ENCODE measurements at places on chromosomes 4 and X.

- H3K36me3 ChIP-seq: no peaks in the 10 kb centered on the region
- no peak overlapping the region for H3K4me3 ChIP-seq
- no peak overlapping the region for H3K27ac ChIP-seq
- no peaks in the 10 kb centered on the region for H3K4me1 ChIP-seq
Measured at GRCh38 chr4:17491196-17491595, 20.7 kb downstream of the QDPR start.

DNA sequence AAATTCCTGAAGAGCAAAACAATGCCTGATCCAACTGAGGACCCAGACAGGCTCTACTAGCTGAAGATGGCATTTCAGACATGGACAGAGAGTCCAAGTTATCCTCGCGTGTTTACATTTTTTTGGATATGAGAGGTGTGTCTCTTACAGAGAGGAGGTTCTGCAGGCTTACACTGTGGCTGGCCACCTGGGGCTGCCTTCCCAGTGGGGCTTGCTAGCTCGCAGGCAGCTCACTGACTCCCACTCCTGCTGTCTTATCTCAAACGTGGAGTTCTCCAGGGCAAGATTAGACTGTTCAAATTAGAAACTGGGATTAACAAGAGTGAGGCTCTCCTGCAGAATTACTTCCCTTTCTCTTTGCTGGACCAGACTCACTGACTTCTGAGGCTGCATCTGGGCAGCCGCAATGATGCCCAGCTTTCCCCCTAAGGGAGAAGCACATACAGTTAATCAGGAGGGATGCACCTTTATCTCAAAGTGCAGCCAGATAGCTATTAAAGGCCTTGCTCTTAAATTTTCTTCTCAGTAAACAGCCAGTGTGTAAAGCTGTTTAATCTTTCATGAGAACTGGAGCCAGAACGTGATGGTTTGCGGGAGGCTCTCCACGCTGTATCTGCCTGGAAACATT is 123.0 kb downstream of the ENPP6 start:
- H3K4me3 ChIP-seq: no peak overlapping the region
- no peaks in the 10 kb centered on the region for H3K36me3 ChIP-seq
- DNase-seq: no peak
- H3K27ac ChIP-seq: no peak overlapping the region

DNA sequence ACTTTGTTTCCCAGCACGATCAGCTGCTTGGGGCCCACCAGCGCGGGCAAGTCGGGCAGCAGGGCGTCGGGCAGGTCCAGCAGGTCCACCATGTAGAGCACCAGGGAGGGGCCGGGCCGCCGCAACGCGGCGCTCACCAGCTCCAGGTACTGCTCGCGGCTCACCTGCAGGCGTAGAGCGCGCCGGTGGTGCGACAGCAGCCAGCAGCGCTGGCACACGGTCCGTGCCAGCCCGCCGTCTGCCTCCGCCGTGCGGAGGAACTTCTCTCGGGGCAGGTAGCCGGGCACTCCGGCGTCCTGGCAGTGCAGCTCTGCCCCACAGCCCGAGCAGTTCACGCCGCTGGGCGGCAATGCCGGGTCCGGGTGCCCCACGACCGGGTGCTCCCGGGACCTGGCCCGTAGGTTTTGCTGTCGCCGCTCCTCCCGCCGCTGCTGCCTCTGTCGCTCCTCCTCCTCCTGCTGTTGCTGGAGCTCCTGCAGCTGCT is 527 bp downstream of the NOA1 start:
- no peaks in the 10 kb centered on the region for H3K27me3 ChIP-seq
- H3K36me3 ChIP-seq: peaks cover 14% of the 10 kb centered on the region
- H3K4me3 ChIP-seq: peak overlapping the region; percentile 74
- H3K27ac ChIP-seq: peak overlapping the region; percentile 84
- no peak for DNase-seq

DNA sequence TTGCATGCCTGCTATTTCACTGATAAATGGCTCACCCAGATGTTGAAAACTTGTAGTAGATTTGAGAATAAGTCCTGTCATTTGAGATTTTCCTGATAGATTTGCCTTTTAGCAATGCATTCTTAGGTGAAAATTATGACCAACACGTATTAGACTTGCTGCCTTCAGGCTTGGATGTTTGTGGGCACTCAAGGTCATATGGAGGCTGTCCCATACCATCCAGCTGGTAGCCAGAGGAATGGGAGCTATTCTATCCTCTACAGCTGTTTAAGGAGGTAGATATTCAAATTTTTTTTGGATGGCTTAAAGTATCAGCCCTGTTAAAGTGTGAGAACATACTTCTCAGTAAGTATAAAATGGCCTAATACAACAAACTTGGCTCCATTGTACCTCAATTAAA is 34.7 kb downstream of the RTL3 start:
- H3K36me3 ChIP-seq: no peaks in the 10 kb centered on the region
- no peaks in the 10 kb centered on the region for H3K27me3 ChIP-seq
- H3K27ac ChIP-seq: no peak overlapping the region

GRCh38 chr4:26380740-26381139 is 59.9 kb downstream of the RBPJ start:
- no peak for DNase-seq
- H3K36me3 ChIP-seq: no peaks in the 10 kb centered on the region
- H3K4me1 ChIP-seq: no peaks in the 10 kb centered on the region
- H3K27me3 ChIP-seq: no peaks in the 10 kb centered on the region
- H3K27ac ChIP-seq: no peak overlapping the region

GRCh38 chr4:184644553-184645307 is 4.5 kb downstream of the CASP3 start:
- no peak overlapping the region for H3K4me3 ChIP-seq
- peaks cover 14% of the 10 kb centered on the region for H3K4me1 ChIP-seq
- H3K27ac ChIP-seq: no peak overlapping the region
- no peaks in the 10 kb centered on the region for H3K27me3 ChIP-seq
- DNase-seq: no peak

- no peaks in the 10 kb centered on the region for H3K27me3 ChIP-seq
- H3K4me3 ChIP-seq: no peak overlapping the region
- DNase-seq: no peak
- H3K36me3 ChIP-seq: no peaks in the 10 kb centered on the region
- H3K27ac ChIP-seq: no peak overlapping the region
- no peaks in the 10 kb centered on the region for H3K4me1 ChIP-seq
Measured at GRCh38 chrX:115345615-115346014, 56.1 kb downstream of the LUZP4 start.

DNA sequence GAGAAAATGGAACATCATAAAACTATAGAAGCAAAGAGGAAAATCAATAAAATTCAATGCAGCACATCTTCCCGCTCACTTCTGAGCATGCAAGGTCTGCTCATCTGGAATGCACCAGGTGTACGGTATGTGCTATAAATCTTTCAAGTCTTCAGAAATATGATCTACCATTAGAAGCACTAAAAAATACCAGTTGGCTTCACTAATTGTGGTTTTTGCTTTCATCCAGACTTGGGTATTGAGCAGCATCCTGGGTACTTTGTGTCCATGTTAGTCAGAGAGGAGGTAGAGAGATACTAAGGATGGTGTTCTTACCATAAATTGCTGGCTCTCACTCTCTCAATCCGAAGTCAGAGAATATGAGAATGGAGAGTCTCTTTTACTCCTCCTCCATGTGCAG is 477.1 kb downstream of the PPARGC1A start:
- no peak overlapping the region for H3K27ac ChIP-seq
- no peak for DNase-seq
- H3K27me3 ChIP-seq: no peaks in the 10 kb centered on the region
- H3K36me3 ChIP-seq: no peaks in the 10 kb centered on the region
- no peaks in the 10 kb centered on the region for H3K4me1 ChIP-seq

DNA sequence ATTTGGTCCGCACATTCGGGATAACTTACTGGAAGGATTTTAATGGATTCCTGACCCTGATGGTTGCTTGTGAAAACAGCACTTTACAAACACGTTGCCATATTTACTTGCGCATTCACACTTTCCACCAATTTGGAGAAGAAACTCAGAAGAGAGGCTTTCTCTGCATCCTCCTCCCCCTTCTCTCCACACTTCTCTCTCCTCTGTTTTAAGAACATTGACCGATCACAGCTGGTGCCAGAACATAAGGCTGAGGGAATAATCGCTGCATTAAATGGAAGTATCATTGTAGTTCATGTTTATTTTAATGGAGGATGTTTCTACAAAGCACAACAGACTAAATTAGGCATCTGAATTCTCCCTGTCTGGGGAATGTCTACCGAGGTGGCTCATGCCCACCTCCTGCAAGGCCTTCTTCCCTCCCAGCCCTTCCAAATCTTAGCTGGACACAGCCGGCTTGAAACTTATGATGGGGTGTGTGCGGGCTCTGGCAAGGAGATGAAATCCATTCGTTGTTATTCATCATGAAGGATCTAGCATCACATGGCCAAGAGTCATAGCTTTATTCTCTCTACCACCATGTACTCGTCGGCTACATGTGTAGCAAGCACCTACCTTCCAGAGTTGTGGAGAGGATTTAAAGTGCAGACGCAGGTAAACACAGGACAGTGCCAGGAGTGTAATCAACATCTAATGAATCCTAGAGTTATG is 204.1 kb downstream of the LDB2 start:
- H3K4me1 ChIP-seq: no peaks in the 10 kb centered on the region
- H3K4me3 ChIP-seq: no peak overlapping the region
- no peak overlapping the region for H3K27ac ChIP-seq
- H3K27me3 ChIP-seq: no peaks in the 10 kb centered on the region
- DNase-seq: no peak
- no peaks in the 10 kb centered on the region for H3K36me3 ChIP-seq

- DNase-seq: no peak
- no peaks in the 10 kb centered on the region for H3K36me3 ChIP-seq
- H3K27ac ChIP-seq: no peak overlapping the region
- H3K27me3 ChIP-seq: no peaks in the 10 kb centered on the region
- H3K4me3 ChIP-seq: no peak overlapping the region
Measured at GRCh38 chr4:65508168-65508567, 162.1 kb downstream of the EPHA5 start.

DNA sequence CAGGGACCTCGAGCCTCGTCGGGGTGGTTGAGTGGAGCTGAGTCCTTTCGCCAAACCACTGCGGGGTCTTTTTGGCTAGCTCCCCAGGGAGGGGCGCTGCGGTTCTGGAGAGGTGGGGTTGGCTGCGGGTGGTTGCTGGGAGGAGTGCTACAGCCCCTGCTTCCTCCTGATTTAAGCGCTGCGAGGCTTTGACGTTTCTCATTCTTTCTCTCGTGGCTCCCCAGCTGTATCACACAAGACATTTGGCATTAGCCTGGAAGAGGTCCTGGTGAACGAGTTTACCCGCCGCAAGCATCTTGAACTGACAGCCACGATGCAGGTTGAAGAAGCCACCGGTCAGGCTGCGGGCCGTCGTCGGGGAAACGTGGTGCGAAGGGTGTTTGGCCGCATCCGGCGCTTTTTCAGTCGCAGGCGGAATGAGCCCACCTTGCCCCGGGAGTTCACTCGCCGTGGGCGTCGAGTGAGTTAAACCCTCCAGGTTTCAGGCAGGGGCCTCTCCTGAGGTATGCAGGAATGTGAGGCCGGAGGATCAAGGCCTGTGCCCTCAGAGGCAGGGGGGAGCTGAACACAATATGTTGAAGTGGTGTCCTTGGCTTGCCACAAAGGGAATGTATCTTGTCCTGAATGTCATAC is 25.5 kb downstream of the ARHGAP36 start:
- no peak overlapping the region for H3K27ac ChIP-seq
- no peak for DNase-seq
- H3K27me3 ChIP-seq: no peaks in the 10 kb centered on the region

DNA sequence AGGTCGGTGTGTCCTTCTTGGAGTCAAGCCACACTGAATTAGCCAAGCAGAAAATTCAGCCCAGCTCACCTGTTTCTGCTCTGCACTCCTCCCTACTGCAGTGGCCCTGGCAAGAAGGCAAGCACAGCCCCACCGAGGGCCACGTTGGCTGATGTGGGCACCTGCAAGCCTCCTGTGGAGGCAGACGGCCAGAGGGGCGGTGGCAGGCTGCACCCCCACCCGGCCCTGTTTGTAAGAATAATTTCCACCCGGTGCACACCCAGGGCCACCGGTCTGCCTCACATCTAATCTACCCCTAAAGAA is 18.8 kb downstream of the PPP2R2C start:
- H3K27me3 ChIP-seq: no peaks in the 10 kb centered on the region
- no peak overlapping the region for H3K27ac ChIP-seq
- DNase-seq: no peak
- no peaks in the 10 kb centered on the region for H3K4me1 ChIP-seq
- no peak overlapping the region for H3K4me3 ChIP-seq

GRCh38 chrX:151386838-151387459 is 10.1 kb upstream of the VMA21 start:
- H3K36me3 ChIP-seq: no peaks in the 10 kb centered on the region
- no peak overlapping the region for H3K27ac ChIP-seq
- no peaks in the 10 kb centered on the region for H3K27me3 ChIP-seq
- no peak for DNase-seq
- H3K4me3 ChIP-seq: no peak overlapping the region
- H3K4me1 ChIP-seq: no peaks in the 10 kb centered on the region

- H3K27ac ChIP-seq: no peak overlapping the region
- DNase-seq: no peak
- H3K4me1 ChIP-seq: no peaks in the 10 kb centered on the region
- no peak overlapping the region for H3K4me3 ChIP-seq
Measured at GRCh38 chr4:103375278-103375677, 177.1 kb upstream of the CENPE start.

GRCh38 chr4:94574050-94574449 is 122.3 kb downstream of the PDLIM5 start:
- H3K4me3 ChIP-seq: no peak overlapping the region
- no peaks in the 10 kb centered on the region for H3K4me1 ChIP-seq
- H3K36me3 ChIP-seq: peaks cover 6% of the 10 kb centered on the region
- no peaks in the 10 kb centered on the region for H3K27me3 ChIP-seq
- DNase-seq: no peak

GRCh38 chr4:159070742-159071141 is 32.1 kb upstream of the RAPGEF2 start:
- H3K27ac ChIP-seq: no peak overlapping the region
- no peak for DNase-seq
- no peak overlapping the region for H3K4me3 ChIP-seq
- no peaks in the 10 kb centered on the region for H3K27me3 ChIP-seq
- no peaks in the 10 kb centered on the region for H3K36me3 ChIP-seq

- no peaks in the 10 kb centered on the region for H3K36me3 ChIP-seq
- peak overlapping the region; percentile 78 for H3K4me3 ChIP-seq
- no peaks in the 10 kb centered on the region for H3K27me3 ChIP-seq
- DNase-seq: no peak
- peak overlapping the region; percentile 38 for H3K27ac ChIP-seq
Measured at GRCh38 chr4:2754848-2755819, 1.0 kb downstream of the TNIP2 start.

GRCh38 chrX:13370713-13371112 is 50.9 kb upstream of the ATXN3L start:
- no peak for DNase-seq
- H3K4me3 ChIP-seq: no peak overlapping the region
- peaks cover 5% of the 10 kb centered on the region for H3K4me1 ChIP-seq
- no peak overlapping the region for H3K27ac ChIP-seq

GRCh38 chr4:58061967-58062366 is 951.8 kb upstream of the IGFBP7 start:
- no peak overlapping the region for H3K4me3 ChIP-seq
- no peak overlapping the region for H3K27ac ChIP-seq
- no peak for DNase-seq
- no peaks in the 10 kb centered on the region for H3K36me3 ChIP-seq
- H3K4me1 ChIP-seq: no peaks in the 10 kb centered on the region
- H3K27me3 ChIP-seq: no peaks in the 10 kb centered on the region

- no peaks in the 10 kb centered on the region for H3K27me3 ChIP-seq
- DNase-seq: no peak
Measured at GRCh38 chr4:153067376-153067775, 131.3 kb downstream of the FHDC1 start.

Measured in B cell (primary cell).